ENCODE measurements at places on chromosomes 12 and 14.

DNA sequence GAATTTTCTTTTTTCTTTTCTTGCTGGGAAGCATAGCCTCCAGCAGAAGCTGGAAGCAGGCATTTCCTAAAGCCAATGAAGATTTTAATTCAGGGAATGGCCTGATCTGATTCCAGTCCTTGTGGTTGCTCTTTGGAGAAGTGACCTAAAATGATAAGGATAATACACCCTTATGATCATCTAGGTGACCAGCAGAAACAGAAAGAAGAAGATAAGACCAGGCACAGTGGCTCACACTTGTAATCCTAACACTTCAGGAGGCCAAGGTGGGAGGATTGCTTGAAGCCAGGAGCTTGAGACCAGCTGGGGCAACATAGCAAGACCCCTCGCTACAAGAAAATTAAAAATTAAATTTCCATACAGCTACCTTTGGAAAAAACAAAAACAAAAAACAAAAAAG is 51.2 kb downstream of the EEA1 start:
- DNase-seq = no peak

DNA sequence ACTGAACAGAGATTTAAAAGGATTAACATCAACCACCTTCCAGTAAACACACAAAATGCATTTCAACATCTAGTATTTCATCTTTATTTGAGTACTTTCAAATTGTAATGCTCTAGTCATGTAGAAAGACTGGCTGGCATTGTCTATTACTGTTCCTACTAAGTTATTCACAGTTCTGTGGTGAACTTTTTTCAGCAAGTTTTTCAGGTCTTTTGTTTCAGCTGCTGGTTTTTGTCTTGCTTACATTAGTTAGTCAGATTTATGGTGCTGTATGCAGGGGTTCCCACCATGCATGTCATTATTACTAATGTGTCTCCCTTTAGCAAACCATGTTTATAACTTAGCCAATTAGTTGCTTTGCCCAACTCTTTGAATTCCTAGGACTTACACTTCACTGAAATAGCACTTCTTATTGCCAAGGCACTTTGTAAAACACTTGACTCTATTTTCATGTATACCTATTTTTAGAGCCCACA is 253.4 kb upstream of the KITLG start:
- DNase-seq = no peak

- DNase-seq = no peak
These were observed 195.5 kb downstream of the EGLN3 start for GRCh38 chr14:33755358-33755757.

- DNase-seq = no peak
These were observed 35.8 kb downstream of the FBXO33 start for GRCh38 chr14:39396448-39396847.

- no peak for DNase-seq
These were observed 167.1 kb downstream of the CRADD start for GRCh38 chr12:93844164-93844784.

DNA sequence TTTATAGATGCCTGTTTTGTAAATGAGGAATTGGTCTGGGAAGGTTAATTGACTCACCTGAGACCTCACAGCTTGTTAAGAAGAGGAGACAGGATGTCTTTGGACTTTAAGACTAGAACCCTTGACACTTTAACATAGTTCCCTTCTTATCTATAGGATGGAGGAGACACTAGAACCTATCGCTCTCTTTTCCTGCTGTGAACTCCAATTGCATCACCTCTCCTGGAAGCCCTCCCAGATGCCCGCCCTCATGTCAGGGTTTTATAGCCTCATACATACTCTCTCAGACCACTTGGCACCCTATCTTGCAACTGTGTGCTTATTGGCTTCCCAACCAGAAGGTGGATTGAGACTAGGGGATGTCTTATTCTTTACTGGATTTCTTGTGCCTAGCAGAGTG is 2.5 kb upstream of the CTDSP2 start:
- no peak for DNase-seq

DNA sequence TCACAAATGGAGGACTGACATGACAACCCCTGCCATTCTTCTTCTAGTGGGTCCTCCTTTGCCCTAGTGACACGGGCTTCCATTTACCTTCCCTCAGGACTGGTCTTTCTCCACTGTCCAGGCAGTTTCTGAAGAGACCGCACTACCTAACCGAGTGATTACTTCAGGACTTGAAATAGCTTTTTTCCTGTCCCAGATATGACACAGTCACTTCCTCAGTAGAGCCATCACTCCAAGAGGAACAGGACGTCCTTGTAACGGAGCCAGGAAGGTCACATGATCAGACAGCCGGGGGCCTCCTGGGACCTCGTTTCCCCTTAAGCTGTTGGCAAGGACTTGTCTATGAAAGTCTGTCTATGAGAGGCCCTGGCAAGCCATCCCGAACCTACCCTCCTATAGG is 62.3 kb downstream of the FOS start:
- no peak for DNase-seq

DNA sequence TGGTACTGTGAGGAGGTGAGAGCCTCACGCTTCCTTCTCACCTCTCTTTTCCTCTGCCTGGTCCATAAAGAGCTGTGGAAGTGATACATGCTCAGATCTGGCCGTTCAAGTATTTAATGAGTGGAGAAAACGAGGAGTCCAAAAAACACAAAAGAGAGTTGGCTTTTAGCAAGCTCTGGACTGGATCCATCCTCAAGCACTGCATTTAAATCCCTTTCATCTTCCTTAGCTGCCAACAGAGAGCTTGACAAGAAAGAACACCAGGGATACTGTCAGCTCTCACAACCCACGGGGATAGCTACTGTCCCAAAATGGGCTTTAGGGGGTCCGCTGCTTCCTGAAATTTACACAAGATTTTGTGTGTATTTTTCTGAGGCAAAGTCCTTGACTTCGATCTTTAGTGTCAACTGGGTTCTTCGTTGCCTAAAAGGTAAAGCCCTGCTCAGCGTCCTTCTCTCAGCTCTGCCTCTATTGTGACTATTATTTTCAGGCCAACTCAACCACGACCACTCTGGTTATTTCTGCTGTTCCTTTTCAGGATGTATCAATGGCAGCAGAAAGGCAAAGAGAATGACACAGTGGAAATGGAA is 120.9 kb downstream of the TMTC1 start:
- DNase-seq = no peak

- no peak for DNase-seq
These were observed 111.2 kb upstream of the FLRT2 start for GRCh38 chr14:85418721-85419120.

DNA sequence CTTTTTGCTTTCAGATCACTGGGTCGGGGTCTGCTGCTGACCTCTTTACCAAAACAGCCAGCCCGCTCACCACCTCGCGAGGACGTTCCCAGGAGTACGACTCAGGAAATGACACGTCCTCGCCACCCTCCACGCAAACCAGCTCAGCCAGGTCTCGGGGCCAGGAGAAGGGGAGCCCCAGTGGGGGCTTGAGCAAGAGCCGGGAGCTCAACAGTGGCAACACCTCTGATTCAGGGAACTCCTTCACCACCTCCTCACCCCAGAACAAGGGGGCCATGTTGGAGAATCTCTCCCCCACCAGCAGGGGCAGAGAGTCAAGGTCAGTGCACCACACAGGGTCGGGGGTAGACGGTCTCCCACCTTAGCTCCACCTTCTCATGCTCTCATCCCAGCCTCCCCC is 33.4 kb upstream of the HSPB8 start:
- DNase-seq = no peak

GRCh38 chr12:101908395-101908794 is 31.0 kb downstream of the DRAM1 start:
- DNase-seq = no peak

- no peak for DNase-seq
These were observed 12.5 kb upstream of the ZFP36L1 start for GRCh38 chr14:68805414-68805813.

DNA sequence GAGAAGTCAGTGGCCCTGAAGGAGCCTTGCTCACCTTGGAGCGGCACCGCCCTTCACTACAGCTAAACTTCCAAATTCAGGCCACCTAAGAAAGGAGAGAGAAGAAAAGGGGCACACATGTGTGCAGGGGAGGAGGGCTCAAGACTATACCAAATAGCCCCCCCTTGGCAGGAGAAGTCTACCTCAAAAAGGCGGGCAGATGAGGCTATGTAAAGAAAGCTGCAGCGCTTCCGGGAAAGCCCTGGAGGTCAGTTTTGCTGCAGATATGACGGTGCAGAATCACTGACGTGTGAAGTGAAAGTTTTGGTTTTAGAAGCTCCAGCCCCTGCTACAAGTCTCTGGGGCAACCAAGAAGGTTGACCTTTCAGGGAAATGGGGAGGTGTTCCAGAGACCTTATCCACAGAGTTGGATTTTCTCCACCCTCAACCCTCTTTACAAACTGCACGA is 48.2 kb upstream of the PNMA1 start:
- no peak for DNase-seq

DNA sequence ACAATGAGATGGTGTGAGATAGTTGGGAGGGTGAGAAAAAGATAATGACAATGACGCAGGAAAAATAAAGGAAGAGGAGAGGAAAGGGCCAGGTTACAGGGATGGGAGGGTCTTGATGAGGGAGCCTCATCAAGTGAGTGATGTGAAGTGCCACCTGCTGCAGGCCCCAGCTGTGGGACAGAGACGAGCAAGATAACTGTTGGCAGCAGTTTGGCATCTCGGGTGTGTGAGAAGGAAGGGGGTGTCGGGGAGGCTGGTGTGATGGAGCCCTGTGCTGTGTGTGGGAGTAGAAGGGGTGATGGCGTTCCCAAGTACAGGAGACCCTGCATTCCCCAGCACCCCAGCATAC is 11.4 kb upstream of the TAC3 start:
- no peak for DNase-seq

- DNase-seq = peak; percentile 56
These were observed 36.4 kb upstream of the SYT10 start for GRCh38 chr12:33476058-33476457.

DNA sequence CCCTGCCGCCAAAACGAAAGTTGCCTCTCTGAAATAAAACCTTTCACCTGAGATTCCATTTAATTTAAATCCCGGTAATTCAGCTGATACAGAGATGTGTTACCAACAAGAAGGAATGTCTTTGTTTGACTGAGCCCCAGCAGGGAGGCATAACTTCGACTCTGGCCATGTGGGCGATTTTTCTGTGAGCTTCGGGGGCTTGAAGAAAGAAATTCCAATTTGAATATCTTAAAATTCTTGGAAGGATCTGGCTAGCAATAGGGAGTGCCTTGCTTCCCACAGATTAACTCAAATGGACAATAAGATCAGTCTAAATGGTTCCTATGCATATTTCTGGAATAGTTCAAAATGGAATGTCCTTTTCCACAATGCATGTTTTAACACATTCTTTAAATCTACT is 252.5 kb upstream of the TMPO start:
- DNase-seq = no peak

- DNase-seq = no peak
These were observed 340.1 kb downstream of the GLT1D1 start for GRCh38 chr12:129193263-129193871.

DNA sequence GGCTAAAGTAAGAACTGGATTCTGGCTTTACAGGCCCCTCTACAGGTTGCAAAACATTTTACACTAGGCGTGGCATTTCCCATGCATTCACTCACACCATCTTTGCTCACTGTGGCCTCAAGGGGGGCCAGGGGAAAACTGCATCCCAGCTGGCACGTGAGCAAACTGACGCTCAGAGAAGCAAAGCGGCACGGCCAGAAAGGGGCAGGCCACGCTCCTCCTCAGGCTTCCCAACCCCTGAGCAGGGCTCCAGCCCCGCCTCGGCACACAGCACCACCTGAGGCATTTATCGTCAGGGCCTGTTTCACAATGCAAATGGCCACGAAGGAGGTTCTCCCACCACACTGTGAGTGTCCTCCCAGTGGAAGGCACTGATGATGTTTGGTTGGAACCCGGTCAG is 90.8 kb downstream of the BCL11B start:
- DNase-seq = no peak
